Dermis blood vessel endothelial cell (primary cell): ENCODE measurements at places on chromosomes 12 and 14. TPM values are rescaled to one million over a fixed set of nuclear protein-coding genes. Genes with fewer than 3 reads are reported as not detected.

The PPP2R5E gene
- 14.3 and 37.1 TPM in 2 replicates for total RNA-seq

The CCDC198 gene
- 0.14 and 0.51 TPM in 2 replicates for total RNA-seq

The HAL gene
- total RNA-seq = 0.14 and 0.17 TPM in 2 replicates

The LALBA gene
- total RNA-seq = not detected in 2 replicates

The MANSC1 gene
- 6.8 and 14.8 TPM in 2 replicates for total RNA-seq

The CCDC196 gene
- total RNA-seq = not detected in 2 replicates

The RDH12 gene
- total RNA-seq = not detected in 2 replicates

The ANKS1B gene
- not detected in 2 replicates for total RNA-seq

The KRT4 gene
- not detected in 2 replicates for total RNA-seq

The PRH1 gene
- 11.2 and 12.8 TPM in 2 replicates for total RNA-seq

The PLEKHD1 gene
- total RNA-seq = under 0.01 TPM in 1 of 2 replicates, not detected in the other

The TBX3 gene
- 2.4 and 2.5 TPM in 2 replicates for total RNA-seq

The C14orf119 gene
- 43.0 and 52.2 TPM in 2 replicates for total RNA-seq

The MUCL1 gene
- not detected in 2 replicates for total RNA-seq

The ARHGAP9 gene
- not detected in 2 replicates for total RNA-seq

The ADCY6 gene
- total RNA-seq = 39.0 and 43.3 TPM in 2 replicates

The CEBPE gene
- not detected in 2 replicates for total RNA-seq

The LRTM2 gene
- total RNA-seq = not detected in 2 replicates

The RNASE12 gene
- total RNA-seq = not detected in 2 replicates

The RTL1 gene
- total RNA-seq = not detected in 2 replicates

The MDP1 gene
- total RNA-seq = 5.9 and 23.7 TPM in 2 replicates

The TPI1 gene
- 625 and 743 TPM in 2 replicates for total RNA-seq

The KLHL42 gene
- total RNA-seq = 23.6 and 33.4 TPM in 2 replicates

The ACOT6 gene
- total RNA-seq = not detected in 2 replicates

The PAPLN gene
- total RNA-seq = 30.6 and 60.1 TPM in 2 replicates

The HNF1A gene
- total RNA-seq = not detected in 2 replicates

The COCH gene
- 1.2 and 1.9 TPM in 2 replicates for total RNA-seq

The P3H3 gene
- total RNA-seq = 18.8 and 22.1 TPM in 2 replicates

The NFYB gene
- 17.4 and 23.6 TPM in 2 replicates for total RNA-seq

The SERPINA10 gene
- total RNA-seq = not detected in 2 replicates

The ARF3 gene
- total RNA-seq = 46.1 and 61.5 TPM in 2 replicates

The ATG101 gene
- 55.1 and 79.6 TPM in 2 replicates for total RNA-seq

The FOXN3 gene
- 25.9 and 39.5 TPM in 2 replicates for total RNA-seq

The IFNG-AS1 gene
- not detected in 2 replicates for total RNA-seq

The PHETA1 gene
- total RNA-seq = 8.5 and 9.7 TPM in 2 replicates

The WIF1 gene
- not detected in 2 replicates for total RNA-seq

The TGM1 gene
- 0.17 and 0.51 TPM in 2 replicates for total RNA-seq

The RNASE2 gene
- total RNA-seq = 0.14 TPM in 1 of 2 replicates, not detected in the other

The IFT81 gene
- 8.2 and 10.2 TPM in 2 replicates for total RNA-seq

The GPRC5D gene
- 0.17 TPM in 1 of 2 replicates, not detected in the other for total RNA-seq

The RNASE1 gene
- total RNA-seq = 28.6 and 64.0 TPM in 2 replicates

The GLIPR1L1 gene
- total RNA-seq = not detected in 2 replicates

The ESRRB gene
- total RNA-seq = not detected in 2 replicates

The PPP4R4 gene
- total RNA-seq = not detected in 2 replicates

The SOAT2 gene
- not detected in 2 replicates for total RNA-seq

The LTBP2 gene
- total RNA-seq = 89.2 and 90.5 TPM in 2 replicates

The CD69 gene
- 0.23 and 1.5 TPM in 2 replicates for total RNA-seq

The DDX55 gene
- 16.6 and 18.2 TPM in 2 replicates for total RNA-seq

The NEDD8 gene
- 197 and 248 TPM in 2 replicates for total RNA-seq

The NUP37 gene
- 45.4 and 80.8 TPM in 2 replicates for total RNA-seq

The WNT5B gene
- 0.28 and 1.5 TPM in 2 replicates for total RNA-seq

The ITGB7 gene
- total RNA-seq = 0.19 and 0.34 TPM in 2 replicates

The SLC22A17 gene
- total RNA-seq = 0.84 and 3.7 TPM in 2 replicates

The SPTB gene
- under 0.01 and 0.05 TPM in 2 replicates for total RNA-seq

The TCL1A gene
- total RNA-seq = not detected in 2 replicates

The RASSF9 gene
- total RNA-seq = 7.7 and 13.4 TPM in 2 replicates

The KRT6C gene
- not detected in 2 replicates for total RNA-seq
